ENCODE measurements at places on chromosomes 11 and 22.

- DNase-seq: no peak
Observed at GRCh38 chr22:18068381-18068988, 9.3 kb upstream of the PEX26 start.

GRCh38 chr11:132177106-132177505, 806.7 kb downstream of the NTM start:
- DNase-seq: peak; percentile 3

GRCh38 chr11:15969281-15969680, 387.1 kb downstream of the SOX6 start:
- no peak for DNase-seq

- no peak for DNase-seq
Observed at GRCh38 chr11:131592734-131593133, 222.3 kb downstream of the NTM start.

DNA sequence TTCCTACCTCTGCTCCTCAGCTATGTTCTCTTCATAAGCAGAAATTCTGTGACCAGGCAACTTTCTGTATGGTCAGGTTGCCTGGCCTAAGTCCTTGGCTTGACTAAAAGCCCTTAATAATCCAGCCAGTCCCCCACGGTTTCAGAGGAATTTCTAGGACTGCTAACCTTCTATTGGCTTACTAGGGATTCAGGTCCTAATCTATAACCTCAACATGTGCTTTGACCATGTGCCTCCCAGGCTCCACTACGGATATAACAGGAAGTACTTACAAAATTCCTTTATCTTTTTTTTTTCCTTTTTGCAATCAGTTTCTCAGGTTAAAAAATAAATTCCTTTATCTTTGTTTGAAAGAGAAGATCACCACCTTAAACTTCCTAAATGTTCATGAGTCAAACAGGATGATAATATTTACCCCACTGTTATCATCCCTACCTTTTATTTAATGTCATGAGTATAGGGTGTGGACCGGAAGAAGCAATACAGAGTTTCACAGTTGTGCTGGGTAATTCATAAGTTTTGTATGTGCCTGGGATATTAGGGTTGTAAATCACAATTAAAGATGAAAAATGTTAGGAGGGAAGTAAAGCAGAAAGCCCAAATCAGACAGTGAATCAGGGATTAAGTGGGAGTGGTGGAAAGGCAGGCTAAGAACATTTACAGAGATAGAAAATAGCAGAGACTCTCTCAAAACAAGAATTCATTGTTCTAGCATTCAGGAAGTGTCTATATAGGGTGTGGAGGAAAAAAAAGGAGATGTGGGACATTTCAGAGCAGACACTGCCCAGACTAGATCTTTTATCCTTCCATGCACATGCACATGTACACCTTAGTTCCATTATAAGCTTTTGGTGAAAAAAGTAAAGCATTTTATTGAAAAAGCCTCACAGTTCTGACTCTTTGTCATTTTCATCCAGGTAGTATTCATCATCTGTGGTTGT, 10.7 kb upstream of the POGLUT3 start:
- DNase-seq: no peak

DNA sequence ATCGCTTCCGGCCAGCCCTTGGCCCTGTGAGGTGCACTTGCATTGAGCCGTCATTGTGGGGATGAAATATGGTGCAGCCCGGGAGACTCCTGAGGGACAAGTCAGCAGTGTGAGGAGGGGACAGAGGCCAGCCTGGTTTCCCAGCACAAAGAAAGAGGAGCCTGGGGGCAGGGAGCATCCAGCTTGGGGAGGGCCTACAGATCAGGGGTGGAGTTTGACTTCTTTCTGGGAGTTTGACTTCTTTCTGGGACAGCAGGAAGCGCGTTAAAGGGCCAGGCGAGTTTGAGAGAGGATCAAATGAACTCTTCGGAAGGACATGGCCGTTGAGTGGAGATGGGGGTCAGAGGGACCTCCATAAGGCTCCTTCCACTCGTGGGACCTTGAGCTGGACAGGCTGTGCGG, 91.9 kb downstream of the LRRC32 start:
- DNase-seq: no peak

- no peak for DNase-seq
Observed at GRCh38 chr11:2393941-2394817, 6.4 kb upstream of the TSSC4 start.

DNA sequence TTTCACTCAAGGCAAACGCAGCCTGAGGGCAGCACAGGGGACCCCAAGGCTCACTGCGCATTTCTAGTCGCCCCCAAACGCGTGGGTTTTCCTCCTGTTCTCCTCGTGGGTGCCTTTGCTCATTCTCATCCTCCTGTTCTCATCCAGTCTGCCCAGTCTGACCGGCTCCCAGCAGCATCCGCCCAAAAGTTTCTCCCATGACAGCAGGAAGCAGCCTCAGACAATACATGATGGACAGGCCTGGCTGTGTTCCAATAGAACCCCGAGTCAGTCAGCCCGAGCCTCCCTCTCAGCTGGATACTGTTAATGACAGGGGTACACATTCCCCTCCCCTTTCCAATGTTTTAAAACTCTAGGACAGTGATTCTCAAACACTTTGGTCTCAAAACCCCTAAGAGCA, 22.5 kb upstream of the KRTAP5-7 start:
- DNase-seq: no peak

GRCh38 chr11:67054346-67054835, 2.3 kb upstream of the RHOD start:
- no peak for DNase-seq

DNA sequence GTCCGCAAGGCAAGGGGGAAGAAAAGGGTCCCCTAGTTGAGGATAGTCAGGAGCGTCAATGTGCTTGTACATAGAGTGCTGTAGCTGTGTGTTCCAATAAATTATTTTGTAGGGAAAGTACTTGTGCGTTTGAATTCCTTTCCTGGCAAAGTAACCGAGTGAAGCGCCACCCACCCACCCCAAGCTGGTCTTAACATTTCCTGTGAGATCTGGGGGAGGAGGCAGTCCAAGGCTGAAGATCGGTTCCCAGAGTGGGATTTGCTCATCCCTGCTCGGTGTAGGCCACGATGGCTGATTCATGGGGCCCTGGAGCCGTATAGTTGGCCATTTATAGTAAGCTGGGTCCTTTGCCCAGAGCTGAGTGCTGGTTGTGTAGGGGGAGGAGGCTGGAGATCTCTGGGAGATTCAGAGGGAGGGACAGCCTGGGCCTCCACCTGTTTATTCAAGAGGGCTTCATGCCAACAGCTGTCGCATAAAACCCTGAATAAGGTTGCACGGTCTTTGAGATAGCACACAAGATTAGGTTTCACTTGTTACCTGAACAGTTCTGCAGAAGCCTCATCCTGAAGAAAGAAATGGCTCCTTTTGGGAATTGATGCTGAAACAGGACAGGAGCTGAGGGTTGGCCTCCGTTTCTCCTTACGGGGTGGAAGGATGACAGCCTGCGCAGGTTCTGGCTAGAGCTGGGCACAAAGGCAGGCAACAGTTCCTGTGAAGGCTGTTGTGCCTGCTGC, 2.4 kb downstream of the ATF4 start:
- DNase-seq: no peak

GRCh38 chr22:36258701-36259614, 6.0 kb downstream of the APOL1 start:
- no peak for DNase-seq

DNA sequence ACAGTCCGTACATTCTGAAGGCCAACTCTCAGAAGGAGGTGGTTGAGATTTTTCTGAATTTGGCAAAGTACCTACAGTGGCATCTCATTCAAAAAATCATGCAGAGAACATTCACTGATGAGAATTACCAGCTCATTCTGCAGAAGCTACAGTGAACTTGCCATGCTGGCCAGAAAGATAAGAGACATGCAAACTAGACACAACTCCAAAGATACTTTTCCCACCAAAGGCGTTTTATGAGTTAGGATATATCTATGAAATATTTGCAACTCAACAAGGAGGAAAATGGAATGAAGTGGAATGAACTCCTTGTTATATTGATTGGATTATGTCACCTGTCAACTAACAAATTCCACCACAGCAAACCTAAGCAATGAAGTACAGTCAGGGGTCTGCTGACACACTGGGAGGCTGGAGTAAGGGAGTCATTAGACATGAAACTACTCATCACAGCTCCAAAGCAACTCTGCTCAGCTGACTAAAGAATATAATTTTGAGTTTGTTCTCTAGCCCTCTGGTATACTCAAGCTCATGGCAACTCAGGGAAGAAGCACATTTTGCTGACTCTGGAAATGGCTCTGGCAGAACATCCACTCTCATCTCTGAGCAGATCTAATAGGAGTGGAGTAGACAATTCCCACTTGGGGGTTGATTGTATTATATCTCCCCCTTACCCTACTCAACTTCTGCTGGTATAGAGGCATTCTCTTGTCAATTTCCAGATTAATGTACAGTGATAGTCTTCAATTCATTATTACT, 22.9 kb downstream of the MAML2 start:
- DNase-seq: no peak

- DNase-seq: no peak
Observed at GRCh38 chr11:74050465-74050864, 41.6 kb upstream of the UCP3 start.

Data from thymus (tissue), 14 donors.